Activated CD4-positive, alpha-beta T cell treated with anti-CD3 and anti-CD28 coated beads for 36 hours (primary cell): ENCODE measurements at places on chromosomes 2 and 18. TPM values are rescaled to one million over a fixed set of nuclear protein-coding genes. Genes with fewer than 3 reads are reported as not detected.

Gene FAM228A
- total RNA-seq: 0.16 TPM

Gene SERPINB11
- total RNA-seq: not detected

Gene POLR1A
- 45.5 TPM for total RNA-seq

- no peak for DNase-seq
Measured at GRCh38 chr18:35089382-35089781, 48.2 kb downstream of the MAPRE2 start.
